Urothelium cell line (cell line): ENCODE measurements at places on chromosomes 1 and 21.
A peak's percentile ranks its signal among the peaks of the same experiment; 100 is the strongest.

DNA sequence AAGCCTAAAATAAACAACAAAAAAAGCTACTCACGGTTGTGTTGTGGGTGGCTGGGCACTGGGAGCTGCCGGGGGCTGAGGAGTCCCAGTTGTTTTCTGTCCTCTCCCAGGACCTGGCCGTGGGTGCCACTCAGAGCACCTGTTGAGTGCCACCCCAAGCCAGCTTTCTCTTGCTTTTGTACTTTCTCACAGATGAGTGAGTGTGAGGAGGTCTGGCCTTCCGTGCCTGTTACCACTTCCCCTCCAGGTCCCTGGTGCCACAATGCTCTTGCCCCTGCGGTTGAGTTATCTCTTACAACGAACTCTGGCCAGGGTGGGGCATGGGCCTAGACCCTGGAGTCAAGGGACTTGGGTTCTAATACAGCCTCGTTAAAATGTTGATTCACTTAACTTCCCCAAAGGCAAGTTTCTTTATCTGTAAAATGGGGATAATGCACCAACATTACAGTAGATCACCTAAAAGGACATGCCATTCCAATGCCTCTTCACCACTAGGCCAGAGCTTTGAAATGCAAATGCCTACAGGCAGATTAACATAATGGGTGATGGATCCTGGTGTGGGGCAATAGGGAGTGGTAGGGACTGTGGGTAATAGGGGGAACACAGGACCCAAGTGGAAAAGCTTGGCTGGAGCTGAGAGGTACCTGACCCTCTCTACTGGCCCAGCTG, at the start of gene CNR2:
Gene CNR2, minus strand, starts transcription at position 151 of the 669 bp plus-strand sequence. CDS start 37,745 bp downstream, outside the sequence.
- DNase-seq = no peak

DNA sequence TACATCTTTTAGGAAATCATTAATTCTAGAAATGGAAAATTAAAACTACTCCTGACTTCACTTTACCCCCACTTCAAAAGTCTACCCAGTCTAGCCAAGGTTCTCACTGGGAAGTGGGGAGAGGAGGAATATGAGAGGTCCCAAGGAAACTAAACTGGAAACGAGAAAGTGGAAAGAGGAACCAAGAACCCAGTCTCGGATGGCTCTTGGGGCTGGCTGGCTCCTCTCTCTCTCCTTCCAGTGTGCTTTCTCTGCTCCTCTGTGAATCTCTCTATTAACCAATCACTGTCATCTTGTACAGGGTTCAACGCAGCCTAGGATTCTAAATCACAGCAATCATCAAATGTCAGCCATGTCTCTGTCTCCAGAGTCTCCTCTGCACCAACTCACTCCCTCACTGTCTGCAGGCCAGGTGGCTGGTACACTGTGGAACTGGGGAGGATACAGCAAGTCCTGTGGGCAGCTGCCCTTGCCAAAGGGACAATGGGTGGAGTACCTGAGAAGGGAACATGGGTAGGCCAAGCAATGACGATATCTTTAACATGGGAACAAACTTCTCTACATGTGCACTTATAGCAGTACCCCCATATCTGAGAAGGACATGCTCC, 33.7 kb downstream of the GNB1 start:
- no peak for DNase-seq

- no peak for DNase-seq
Observed at GRCh38 chr1:241465673-241466072, 53.9 kb downstream of the FH start.

- no peak for DNase-seq
Observed at GRCh38 chr1:211939876-211940468, 95.4 kb downstream of the INTS7 start.

- peak; percentile 62 for DNase-seq
Observed at GRCh38 chr1:25204797-25205480, 27.4 kb downstream of the SYF2 start.

- DNase-seq = no peak
Observed at GRCh38 chr1:228185641-228185965, 20.0 kb downstream of the IBA57 start.

- DNase-seq = no peak
Observed at GRCh38 chr1:213876531-213876930, 111.2 kb upstream of the PROX1 start.

- DNase-seq = no peak
Observed at GRCh38 chr1:9841460-9841859, 17.7 kb upstream of the CLSTN1 start.

DNA sequence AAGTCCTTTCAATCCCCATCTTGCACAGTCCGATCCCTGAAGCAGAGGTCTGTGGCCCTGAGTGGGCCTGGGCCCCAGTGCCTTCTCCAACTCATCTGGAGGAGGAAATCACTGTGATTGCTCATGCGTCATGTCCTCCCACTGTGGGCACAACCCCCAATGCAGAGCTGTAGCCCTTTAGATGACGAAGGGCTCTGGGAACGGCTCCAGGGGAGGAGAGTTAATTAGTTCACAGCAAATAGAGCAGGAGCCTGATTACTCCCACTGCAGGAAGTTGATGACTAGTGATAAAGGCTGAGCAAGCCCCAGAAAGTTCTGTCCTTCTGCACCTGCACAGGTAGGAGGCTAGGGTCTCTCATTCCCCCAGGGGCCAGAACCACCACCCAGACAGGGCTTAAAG, 111.5 kb downstream of the CCDC185 start:
- DNase-seq = peak; percentile 40

- no peak for DNase-seq
Observed at GRCh38 chr1:56675763-56676162, 30.6 kb downstream of the PRKAA2 start.

GRCh38 chr1:3729594-3730542, 22.4 kb upstream of the CCDC27 start:
- no peak for DNase-seq

- peak; percentile 89 for DNase-seq
Observed at GRCh38 chr1:225449261-225449660, 21.4 kb upstream of the LBR start.

- no peak for DNase-seq
Observed at GRCh38 chr1:45800899-45801298, 2.5 kb upstream of the MAST2 start.

GRCh38 chr1:63148825-63149645, 173.3 kb upstream of the FOXD3 start:
- peak; percentile 47 for DNase-seq

DNA sequence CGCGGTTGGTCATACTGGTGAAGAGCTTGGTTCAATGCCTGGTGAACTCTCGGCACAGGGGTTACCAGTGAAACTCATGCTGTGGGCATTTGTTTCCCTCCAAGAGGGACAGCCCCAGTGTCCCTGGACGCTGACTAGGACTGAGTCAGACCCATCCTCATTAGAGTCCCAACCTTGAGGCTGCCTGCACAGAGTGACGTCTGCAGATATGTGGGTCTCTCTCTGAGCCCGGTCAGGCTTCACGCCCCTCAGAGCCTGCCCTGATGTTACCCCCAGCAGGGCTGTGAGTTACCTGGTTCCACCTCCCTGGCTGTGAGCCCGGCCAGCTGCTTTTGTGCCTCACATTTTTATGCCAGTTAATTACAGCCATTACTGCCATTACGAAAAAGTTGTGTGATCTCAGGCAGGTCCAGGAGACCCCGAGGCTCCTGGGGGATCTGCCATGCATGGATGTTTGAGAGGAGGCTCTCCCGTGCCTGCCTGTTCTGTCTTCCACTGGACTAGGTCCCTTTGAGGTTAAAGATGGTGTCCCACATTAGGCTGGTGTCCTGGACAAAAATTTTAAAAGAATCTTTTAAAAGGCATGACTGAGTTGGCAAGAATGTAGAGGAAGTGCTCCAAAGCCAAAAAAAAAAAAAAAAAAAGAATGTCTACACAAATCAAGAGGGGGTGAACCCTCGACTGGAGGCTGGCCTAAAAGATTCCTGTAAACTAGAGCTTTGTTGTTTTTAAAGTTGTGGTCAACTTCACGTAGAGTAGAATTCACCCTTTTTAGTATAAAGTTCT, 36.6 kb upstream of the PADI1 start:
- DNase-seq = peak; percentile 70

- DNase-seq = no peak
Observed at GRCh38 chr1:231806623-231807495, 180.3 kb downstream of the DISC1 start.

GRCh38 chr1:89260042-89260441, 12.6 kb downstream of the GBP5 start:
- no peak for DNase-seq

DNA sequence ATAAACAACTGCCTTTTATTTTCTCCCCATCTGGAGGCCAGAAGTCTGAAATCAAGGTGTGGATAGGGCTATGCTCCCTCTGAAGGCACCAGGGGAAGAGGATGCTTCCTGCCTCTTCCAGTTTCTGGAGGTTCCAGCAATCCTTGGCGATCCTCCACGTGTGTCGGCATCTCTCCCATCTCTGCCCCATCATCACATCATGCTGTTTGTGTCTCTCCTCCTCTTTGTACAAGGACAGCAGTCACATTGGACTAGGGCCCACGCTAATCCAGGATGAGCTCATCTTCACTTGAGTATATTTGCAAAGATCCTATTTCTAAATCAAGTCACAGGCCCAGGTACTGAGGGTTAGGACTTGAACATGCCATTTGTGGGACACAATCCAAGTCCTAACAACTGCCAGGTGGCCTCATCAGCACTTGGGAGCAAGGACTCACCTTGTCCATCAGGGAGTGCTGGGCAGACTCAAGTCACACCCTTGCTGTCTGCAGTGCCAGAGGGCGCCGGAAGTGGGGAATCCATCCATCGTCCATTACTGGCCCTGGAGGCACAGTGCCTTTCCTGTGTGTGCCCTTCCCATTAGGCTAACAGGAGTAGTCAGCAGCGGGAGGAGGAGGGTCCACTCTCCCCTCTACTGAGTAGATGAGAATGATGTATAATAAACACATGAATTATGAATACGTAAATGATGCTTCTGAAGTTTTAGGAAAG, 185.4 kb upstream of the AJAP1 start:
- no peak for DNase-seq

GRCh38 chr21:42026082-42026435, 15.9 kb upstream of the ZBTB21 start:
- DNase-seq = no peak

- no peak for DNase-seq
Observed at GRCh38 chr1:201427963-201428362, 6.4 kb upstream of the TNNI1 start.

DNA sequence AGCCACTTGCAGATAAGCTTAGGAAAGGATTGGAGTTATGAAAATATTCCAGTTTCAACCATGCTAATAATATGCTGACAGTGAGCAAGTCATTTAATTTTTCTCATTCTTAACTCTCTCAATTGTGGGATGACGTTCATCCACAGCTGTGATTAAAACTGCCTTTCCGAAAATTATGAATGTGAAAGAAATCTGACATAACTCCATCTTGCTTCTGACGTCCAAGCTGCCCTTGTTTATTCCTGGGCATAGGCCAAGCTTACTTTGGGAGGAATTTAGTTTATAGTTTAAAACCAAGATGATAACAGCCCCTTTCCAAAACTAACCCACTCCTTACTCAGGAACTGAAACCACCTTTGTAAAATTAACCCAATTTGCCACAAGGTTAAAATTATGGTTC, 11.0 kb upstream of the RGS18 start:
- no peak for DNase-seq

GRCh38 chr1:44644806-44645205, 29.5 kb downstream of the TMEM53 start:
- no peak for DNase-seq

DNA sequence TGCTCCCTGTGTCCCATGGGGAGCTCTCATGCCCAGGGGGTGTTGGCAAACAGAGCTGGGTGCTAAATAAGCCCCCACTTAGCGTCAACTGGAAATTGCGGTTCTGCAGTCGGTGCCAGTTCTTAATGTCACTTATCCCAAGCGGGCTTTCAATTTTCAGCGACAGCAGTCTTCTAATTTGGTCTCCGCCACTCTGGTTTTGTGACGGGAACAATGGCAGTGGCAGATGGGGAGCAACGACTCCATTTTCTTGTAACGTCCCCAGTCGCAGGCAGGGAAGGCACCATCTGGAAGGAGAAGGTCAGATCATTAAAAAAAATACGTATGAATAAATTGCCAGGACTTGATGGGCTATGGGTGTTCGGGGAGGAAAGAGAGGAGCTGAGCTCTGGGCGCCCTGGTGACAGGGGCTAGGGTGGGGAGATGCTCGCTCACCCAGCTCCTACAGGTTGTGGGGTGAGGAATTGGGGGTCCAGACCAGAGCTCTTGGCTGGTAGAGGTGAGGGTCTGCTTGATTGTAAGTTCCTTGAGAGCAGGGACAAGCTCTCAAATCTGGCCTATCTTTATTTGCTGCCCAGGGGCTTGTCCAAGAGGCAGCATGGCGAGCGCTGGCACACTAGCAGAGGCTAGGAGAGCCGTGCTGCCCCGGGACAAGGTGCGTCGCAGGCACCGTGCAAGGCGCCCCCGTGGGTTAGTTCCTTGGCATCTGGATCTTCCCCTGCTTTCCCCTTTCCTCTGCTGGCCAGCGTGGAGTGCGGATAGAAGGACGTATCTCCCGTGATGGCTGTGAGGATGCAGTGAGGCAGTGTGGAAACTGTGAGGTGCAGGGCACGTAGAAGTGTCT, 105.8 kb downstream of the ARHGEF10L start:
- DNase-seq = no peak

DNA sequence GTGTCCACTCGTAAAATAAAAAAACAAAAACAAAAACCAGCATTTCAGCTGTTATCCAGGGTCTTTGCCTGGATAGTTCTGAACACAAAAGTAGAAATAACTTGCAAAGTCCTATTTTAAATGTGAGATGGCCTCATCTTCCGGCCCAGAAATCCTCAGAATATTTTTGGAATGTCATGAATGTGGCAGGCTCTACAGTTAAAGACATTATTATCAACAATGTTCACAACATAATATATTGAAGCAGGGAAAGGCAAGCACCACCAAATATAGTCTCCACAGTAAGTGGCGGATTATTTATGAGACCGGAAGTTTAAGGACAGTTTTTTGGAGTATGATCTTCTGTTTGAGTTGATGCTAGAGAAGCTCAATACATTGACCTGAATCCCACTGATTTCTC, 1.2 kb upstream of the C1orf198 start:
- no peak for DNase-seq

DNA sequence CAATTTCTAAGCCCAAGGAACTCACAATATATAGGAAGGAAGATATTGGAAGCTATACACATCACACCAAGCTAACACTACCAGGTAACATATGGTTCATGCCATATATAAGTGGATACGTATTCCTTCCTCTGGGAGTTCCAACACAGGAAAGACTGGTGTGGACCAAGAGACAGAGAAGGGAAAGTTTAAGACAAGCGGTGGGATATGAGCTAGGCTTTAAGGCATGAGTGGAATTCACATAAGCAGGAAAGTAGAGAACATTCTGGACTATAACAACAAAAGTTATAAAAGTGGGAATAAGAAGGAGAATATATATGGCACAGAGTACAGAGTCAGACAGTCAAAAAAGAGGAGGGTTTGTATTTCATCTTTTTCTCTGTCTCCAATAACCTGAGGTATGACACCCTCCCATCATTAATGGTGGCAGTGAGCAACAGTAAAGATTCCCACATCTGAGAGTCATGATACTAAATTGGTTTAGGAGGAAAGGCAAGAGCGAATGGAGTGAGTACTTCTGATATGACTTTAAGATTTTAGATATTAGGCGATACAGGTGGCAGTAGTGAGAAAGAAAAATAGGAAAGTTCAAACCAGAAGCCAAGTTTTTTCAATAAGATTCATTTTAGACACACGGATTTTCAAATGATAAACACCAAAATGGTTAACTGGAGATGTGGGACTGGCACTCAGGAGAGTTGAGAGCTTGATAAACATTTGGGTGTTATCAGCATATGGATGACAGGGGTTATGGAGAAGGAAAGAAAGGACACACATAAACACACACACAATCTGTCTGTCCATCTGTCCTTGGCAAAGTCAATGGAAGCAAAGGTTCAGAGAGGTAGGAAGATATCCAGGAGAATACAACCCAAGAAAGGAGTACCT, 87.4 kb upstream of the TTC39A start:
- no peak for DNase-seq

- DNase-seq = no peak
Observed at GRCh38 chr1:39754026-39754570, 15.4 kb downstream of the PPIE start.

GRCh38 chr1:232877365-232878028, 72.3 kb downstream of the MAP10 start:
- DNase-seq = no peak
